ENCODE measurements at places on chromosomes 5 and 9.

- DNase-seq: no peak
Measured at GRCh38 chr5:160260006-160260775, 30.9 kb downstream of the FABP6 start.

DNA sequence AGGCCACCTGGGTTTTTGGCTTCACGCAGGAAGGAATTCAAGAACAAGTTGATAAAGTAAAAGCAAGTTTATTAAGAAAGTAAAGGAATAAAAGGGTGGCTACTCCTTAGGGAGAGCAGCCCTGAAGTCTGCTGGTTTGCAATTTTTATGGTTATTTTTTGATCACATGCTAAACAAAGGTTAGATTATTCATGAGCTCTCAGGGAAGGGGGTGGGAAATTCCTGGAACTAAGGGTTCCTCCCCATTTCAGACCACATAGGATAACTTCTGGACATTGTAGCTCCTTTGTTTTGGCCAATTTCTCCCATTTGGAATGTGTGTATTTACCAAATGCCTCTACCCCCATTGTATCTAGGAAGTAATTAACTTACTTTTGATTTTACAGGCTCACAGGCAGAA, 63.9 kb upstream of the SYK start:
- DNase-seq: no peak

GRCh38 chr5:77560677-77561263, 68.7 kb upstream of the WDR41 start:
- no peak for DNase-seq

GRCh38 chr9:121242219-121242958, 25.6 kb upstream of the GSN start:
- DNase-seq: no peak

DNA sequence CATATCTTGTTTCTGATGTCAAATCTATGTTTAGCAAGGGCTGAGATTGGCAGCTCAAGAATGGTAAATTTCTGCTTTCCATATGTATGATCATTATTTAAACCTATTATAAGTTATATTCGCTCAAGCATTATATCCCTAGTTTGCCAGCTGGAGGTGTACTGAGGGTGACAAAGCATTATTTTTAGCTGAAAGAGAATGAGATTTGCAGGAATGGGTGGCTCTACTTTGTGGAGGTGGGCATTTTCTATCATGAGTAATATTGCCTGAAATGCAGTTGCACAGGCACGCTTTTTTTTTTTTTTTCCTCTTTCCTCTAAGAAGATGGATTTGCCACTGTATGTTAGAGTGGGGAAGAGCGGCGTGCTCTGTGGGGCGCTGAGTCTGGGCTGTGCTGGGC, 393.8 kb downstream of the EBF1 start:
- no peak for DNase-seq

DNA sequence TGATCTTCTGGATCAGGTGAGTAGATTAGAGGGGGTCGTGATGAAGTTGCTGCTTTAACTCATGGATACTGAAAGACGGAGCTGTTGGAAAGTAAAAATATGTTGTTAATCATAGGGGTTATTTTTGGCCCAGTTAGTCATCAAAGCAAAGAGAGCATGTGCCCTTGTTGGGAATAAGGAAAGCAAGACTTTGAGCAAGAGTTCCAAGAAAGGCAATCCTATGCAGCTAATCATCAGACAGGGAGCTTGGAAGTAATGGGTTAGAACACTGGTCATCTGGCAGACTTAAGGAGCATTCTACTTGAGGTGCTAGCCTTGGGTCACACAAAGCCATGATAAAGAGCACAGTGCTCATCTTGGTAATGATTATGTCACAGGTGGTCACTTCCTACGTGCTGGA, 18.3 kb downstream of the ASPN start:
- DNase-seq: no peak

- DNase-seq: no peak
Measured at GRCh38 chr5:44565360-44565759, 176.1 kb upstream of the FGF10 start.

- DNase-seq: no peak
Measured at GRCh38 chr5:61536922-61537321, 204.9 kb downstream of the ZSWIM6 start.

DNA sequence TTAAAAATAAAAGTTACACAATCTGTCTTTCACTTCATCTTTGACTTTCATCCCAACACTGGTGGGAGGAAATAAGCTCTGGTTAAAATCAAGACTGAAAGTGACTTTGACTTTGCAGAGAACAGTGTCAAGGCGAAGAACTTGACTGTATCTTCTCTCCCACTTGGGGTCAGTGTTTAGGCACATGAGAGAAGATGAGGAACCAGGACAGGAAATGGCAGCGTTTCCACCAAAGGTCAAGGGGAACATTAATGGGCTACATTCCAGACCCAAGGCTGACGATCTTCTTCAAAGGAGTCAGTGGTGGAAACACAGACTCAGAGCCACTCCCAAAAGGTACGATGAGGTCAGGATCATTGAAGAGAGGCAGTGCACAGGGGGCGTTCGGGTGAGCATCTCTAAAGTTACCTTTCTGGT, 409.5 kb downstream of the ARHGEF28 start:
- DNase-seq: peak; percentile 28

GRCh38 chr9:108885643-108886348, 23.7 kb downstream of the ACTL7A start:
- no peak for DNase-seq

DNA sequence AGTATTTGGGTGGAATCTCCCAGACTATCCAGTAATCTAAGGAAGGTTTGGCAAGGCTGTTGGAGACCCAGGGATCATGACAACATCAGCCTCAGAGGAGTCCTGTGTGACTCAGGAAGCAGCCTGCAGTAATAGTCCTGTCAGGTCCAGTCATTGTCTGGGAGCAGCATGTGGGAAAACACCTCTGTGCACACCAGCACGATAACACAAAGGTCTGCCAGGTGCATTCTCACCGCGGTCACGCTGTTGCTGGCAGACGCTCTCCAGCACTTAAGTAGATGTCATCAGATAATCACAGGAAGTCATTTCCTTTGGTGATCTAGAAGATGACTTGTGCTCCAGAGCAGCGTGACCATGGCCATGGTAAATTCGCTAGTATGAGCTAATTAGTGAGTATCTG, 99.2 kb upstream of the IQGAP2 start:
- peak; percentile 11 for DNase-seq

GRCh38 chr5:67901814-67902496, 313.6 kb upstream of the PIK3R1 start:
- DNase-seq: no peak

GRCh38 chr9:32704343-32704742, 68.9 kb upstream of the TAF1L start:
- no peak for DNase-seq

GRCh38 chr9:106757514-106757913, 105.5 kb upstream of the ZNF462 start:
- DNase-seq: no peak

DNA sequence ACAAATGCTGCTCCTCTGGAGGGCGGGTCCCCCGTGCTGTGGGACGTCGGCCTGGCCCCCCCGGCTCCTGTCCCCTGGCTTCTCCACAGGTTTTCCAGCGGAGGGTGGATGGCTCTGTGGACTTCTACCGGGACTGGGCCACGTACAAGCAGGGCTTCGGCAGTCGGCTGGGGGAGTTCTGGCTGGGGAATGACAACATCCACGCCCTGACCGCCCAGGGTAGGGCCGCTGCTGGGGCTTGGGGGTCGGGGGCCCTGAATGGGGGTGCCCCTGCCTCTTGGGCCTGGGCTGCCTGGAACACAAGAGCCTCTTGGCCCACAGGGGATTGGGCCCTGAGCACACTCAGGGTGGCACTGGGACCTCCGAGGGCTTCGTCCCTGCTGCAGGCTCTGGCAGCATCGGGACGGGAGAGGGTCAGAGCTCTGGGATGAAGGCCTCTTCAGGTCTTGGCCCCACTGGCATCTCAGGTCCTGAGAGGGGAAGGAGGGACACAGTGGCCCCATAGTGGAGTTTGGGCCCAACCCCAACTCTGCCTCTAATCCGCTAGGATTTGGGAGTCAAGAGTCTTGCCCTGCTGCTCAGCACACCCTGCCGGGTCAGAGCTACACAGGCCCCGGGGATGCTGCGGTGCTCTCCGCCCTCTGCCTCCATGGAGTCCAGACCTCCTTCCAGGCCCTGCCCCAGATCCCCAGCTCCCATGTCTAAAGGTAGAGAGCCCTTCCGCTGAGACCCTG, 5.2 kb downstream of the FCN2 start:
- no peak for DNase-seq

- DNase-seq: no peak
Measured at GRCh38 chr5:59588922-59589321, 304.6 kb downstream of the PDE4D start.

DNA sequence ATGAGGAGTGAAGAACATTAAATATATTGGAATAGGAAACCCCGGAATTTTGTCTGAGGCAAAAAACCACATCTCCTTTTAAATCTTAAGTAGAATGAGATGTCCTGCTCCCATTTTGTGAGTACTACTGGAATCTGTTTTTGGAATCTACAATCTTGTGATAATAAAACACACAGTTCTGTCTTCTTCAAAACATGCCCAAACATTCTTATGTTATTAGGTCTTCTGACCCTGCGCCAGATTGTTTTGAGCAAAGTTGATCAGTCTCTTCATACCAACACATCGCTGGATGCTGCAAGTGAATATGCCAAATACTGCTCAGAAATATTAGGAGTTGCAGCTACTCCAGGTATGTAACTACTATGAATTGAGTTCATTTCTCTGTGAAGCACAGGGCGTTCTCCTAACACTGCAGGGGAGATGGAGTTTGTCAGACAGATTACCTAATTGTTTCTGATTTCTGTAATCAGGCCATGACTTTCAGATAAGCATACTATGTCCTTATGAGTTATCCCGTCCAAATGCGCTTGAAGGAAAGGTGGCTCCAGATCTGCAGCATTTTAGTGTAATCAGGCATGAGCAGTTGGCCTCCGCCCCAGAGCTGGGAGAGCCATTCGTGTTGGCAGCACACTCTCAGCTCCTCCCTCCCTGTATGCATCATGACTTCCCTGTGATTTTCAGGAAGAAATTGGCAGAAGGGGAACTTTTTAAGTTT, 88.0 kb downstream of the NLN start:
- DNase-seq: peak; percentile 68

GRCh38 chr5:95841914-95842812, 19.6 kb upstream of the GLRX start:
- peak; percentile 86 for DNase-seq

DNA sequence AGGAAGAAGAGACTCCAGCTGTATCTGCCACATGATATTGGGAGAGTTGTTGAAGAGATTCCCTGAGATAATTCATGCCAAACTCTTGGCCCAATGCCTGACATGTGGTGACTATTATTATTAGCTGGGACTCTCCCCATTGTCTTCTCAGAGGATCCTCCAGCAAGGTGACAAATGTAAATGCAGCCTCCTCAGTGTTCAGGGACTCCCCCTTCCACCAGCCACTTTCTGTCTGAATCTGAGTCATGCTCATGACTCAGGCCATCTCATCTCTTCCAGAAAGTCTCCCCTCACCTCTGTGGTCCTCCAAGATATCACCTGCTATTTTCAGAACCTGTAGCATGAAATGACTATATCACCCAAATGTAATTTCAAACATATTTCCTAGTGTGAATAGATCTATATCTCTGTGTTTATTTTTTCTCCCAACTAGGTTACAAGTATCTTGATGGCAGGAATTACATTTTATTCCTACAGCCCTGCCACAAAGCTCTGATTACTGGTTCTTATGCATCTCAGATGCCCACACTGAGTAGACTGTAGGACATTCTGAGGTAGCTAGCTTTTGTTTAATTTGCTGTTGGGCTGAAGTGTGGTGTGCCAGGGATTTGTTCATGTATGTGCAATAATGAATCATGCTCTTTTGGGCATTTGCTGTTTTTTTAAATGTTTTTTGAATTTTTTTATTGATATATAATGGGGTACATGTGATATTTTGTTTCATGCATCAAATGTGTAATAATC, 126.6 kb upstream of the IL12B start:
- DNase-seq: no peak

DNA sequence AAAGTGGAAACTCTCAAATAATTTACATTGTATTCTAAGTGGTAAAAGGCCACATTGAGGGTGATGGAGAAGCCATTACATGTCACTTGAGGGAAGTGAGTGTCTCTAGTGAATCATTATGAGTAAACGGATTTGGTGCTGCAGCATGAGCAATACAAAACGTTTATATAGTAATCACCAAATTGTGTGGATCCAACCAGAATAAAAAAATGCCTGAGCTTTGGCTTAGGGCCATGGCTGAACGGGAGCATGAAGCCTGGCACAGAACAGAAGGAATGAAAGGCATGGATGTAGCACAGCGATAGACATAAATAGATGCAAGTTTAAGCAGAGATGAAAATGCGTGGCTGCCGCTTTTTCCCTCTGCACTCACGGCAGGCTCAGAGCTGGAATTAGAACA, 58.3 kb downstream of the PTTG1 start:
- DNase-seq: no peak

GRCh38 chr9:14515049-14515448, 178.2 kb downstream of the ZDHHC21 start:
- DNase-seq: no peak

- DNase-seq: no peak
Measured at GRCh38 chr5:169527863-169528262, 55.7 kb upstream of the SPDL1 start.

GRCh38 chr5:101278011-101278687, 375.1 kb upstream of the ST8SIA4 start:
- no peak for DNase-seq

- no peak for DNase-seq
Measured at GRCh38 chr9:120668399-120668798, 45.9 kb downstream of the MEGF9 start.

DNA sequence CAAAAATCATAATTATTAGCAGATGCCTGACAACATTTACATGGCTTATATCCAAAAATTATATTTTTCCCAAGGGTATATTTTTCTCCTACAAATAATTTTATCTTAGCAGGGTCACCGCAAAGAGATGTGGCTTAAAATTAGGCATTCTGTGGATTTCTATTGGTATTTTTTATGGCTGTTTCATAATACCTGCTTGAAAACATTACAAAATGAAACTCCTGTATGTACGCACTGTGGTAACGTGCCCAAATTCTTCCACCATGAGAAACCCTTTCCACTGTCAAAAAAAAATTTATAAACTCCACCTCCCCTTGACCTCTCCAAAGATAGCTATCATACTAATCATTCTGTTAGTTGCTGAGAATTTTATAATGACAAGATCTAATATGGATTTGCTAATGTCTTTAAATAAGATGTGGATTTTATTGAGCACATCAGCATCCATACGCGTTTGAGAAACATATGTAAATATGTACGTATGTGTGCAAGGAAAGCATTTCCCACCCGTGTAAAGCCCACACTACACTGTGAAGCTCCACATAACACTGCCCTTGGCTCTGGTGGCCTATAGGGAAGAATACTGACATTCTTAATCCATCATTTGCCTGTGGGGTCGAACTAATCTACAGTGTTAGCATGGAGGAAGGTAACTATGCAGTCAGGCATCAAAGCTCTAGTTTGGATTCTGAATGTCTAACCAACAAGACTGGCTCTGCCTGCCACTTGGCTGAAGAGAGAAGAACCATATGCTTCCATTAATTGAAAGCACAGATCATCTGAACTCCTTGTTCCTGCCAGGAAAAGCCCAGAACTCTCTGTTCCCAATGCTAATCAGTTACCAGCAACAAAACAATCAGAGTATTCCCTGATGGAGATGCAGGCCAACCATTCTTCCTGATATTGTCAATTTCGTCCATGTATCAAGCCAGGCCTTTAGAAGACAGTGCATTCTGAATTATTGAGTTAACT, 244.7 kb downstream of the SPOCK1 start:
- DNase-seq: no peak

All from tibial artery (tissue), 4 donors.